ENCODE measurements at places on chromosomes 5 and 9.

DNA sequence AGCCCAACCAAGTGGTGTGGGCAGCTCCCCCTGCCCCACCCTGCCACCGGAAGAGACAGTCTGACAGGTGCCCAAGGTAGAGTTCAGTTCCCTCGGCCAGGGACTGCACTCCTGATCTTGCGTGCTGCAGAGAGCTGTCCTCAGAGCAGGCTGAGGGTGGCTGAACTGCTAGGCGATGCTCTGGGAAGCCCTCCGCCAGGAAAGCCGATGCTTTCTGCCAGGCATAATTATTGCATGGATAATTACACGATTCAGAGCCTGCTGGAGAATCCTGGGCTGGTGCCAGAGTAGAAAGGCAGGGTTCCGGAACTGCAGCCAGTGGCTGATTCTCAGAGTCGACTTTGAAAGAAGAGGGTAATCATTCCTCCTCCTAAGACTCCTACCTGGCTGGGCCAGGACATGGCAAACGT lies 19.3 kb downstream of the KCNIP1 start:
- DNase-seq: no peak

DNA sequence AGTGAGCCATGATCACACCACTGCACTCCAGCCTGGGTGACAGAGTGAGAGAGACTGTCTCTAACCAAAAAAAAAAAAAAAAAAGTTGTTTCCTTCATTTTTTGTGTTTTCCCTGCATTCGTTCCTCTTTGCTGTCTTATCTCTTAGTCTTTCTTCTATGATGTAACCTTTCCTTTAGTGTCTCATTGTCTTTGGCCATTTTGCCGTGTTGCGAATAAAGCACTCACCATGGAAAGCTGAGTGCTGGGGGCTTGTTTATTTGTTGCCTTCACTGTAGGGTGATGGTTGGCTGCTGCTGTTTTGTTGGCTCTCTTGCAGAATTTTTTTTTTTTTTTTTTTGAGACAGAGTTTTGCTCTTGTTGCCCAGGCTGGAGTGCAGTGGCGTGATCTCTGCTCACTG lies 7.7 kb downstream of the EHMT1 start:
- DNase-seq: no peak

DNA sequence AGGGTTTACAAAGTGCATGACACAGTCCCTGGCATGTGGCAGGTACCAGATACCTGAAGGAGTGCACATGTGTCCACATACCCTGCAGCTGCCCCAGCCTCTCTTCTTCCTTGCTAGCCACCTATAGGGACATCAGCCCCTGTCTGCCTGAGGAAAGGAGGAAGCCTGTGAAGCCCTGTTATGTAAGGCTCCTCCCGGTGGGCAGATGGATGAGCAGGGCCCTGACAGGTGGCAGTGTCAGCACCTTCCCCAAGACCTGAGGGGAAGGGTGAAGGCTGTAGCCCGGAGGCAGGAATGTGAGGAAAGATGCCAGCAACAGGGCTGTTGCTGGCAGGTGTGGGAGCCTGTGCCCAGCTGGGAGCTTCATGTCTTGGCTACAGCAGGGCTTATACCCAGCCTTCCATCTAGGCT lies 21.7 kb downstream of the TCF7 start:
- no peak for DNase-seq

GRCh38 chr9:127537792-127538191 lies 74.3 kb upstream of the STXBP1 start:
- DNase-seq: no peak

- no peak for DNase-seq
Observed at GRCh38 chr9:91084896-91085516, 276.7 kb downstream of the AUH start.

DNA sequence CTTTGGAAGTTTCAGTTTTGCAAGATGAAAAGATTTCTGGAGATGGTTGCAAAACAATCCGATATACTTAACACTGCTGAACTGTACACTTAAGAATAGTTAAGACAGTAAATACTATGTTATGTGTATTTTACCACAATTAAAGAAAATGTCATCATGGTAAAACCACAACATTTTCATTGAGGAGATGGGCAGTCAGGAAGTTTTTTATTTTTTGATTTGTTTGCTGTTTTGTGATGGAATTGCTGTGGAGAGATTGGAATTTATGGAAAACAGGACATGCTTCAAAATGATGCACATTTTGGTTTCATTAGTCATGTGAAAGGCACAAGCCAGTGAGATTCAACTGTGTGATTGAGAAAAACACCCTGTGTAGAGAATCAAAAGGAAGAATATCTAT lies 90.5 kb upstream of the AGXT2 start:
- no peak for DNase-seq

DNA sequence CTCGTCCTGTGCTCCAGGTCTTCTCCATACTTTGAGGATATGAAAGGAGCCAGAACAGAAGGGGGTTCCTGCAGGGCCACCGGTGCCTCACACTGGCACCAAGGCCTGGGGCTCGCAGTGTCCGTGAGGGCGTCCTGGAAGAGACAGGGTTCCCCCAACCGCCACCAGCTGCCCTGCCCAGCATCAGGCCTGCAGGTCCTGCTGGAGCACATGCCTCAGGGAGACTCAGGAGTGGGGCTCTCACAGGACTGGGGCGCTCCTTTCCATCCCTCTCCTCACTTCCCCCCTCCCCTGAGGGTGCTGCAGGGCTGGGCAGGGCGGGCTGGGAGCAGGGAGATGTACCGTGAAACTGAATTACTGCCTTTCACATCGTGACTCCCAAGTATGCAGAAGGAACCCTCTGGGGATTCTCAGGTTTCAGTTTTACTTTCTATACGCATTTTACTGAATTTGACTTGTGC lies 31.7 kb downstream of the CEP72 start:
- DNase-seq: peak; percentile 55

GRCh38 chr9:130933114-130934046 lies 5.7 kb downstream of the FIBCD1 start:
- DNase-seq: no peak

- no peak for DNase-seq
Observed at GRCh38 chr5:126542441-126542840, 52.6 kb downstream of the ALDH7A1 start.

DNA sequence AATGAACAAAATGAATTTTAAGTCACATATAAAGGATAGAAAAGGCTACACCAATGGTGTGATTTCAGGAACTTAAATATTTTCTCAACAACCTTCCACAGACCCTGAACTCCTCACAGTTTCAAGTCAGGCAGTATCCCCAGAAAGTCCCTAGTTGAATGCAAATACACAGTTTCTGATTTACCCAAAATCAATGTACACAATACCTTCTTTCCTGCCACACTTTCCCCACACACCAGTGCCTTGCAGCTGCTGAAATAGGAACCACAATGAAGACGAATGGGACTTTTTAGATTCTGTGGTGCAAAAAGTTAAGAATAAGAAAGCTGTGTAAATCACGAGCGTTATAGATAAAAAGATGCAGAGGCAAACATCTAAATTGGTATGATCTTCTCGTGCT lies 552.4 kb upstream of the MEF2C start:
- no peak for DNase-seq

DNA sequence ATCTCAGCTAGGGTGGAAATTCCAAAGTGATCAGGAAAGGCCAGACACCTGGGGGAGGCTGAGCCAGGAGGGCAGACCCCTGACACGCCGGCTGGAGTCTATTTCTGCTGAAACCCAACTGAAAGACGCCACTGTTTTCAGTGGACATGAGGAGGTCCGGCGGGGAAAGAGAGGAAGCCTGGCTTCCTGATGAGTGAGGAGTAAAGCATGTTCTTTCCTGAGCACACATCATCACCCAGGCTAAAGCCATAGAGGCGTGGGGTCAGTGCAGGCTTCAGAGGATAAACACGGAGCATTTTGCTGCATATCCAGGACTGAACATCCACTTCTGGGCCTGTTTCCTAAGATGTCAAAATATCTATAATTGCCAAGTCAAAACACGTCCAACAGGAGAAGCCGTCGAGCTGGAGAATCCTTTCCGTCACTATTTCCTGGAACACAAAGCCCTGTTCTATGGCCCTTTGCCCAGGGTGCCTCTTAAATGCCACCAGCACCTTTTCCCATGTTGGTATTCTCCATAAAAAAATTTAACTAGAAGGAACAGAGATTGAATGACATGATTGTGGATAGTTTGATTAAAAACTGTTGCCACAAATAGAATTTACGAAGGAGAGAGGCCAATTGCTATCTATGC lies 597.9 kb upstream of the ADAMTS16 start:
- no peak for DNase-seq

GRCh38 chr5:174189654-174190541 lies 144.4 kb downstream of the NSG2 start:
- no peak for DNase-seq
